ENCODE measurements at places on chromosomes 7 and 10.

DNA sequence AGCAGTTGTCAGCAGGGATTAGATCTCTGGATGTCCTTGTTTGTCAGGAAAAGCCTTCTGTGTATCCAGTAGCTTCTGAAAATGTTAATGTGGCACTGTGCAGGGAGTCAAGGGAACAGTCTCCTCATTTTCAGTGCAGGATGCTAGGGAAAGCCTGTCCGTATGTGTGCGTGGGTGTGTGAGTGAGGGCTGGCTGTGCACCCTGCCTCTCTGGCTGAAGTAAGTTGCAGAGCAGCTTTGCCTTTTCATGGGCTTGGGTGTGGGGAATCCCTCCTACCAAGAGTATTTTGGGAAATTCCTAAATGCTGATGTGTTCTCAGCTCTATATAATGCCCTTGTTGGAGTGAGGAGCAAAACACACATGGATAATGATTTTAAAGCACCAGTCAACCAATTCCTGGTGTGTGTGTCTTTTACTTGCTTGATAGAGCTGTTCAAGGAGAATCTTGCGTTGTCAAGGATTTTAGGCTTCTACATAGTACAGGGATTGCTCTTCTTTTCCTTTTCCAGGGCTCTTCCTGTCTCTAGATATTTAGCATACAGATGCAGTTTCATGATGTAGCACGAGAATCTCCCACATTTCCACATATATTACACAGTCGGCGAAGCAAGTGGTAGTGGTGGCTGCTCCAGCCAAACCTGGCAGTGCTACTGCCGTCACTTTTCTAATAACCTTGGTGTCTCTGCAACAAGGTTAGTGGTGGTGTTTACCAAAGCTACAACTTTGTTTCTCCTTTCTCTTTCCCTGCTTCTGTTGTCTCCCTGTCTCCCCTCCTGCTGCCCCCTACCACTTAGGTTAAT, 92.8 kb downstream of the MCU start:
- no peak for DNase-seq

- no peak for DNase-seq
Observed at GRCh38 chr10:133163889-133164815, 4.1 kb downstream of the KNDC1 start.

GRCh38 chr10:30897048-30897447, 134.6 kb downstream of the ZNF438 start:
- no peak for DNase-seq

- no peak for DNase-seq
Observed at GRCh38 chr7:34751725-34752643, 94.0 kb downstream of the NPSR1 start.

GRCh38 chr10:63430091-63430998, 35.4 kb downstream of the JMJD1C start:
- no peak for DNase-seq

DNA sequence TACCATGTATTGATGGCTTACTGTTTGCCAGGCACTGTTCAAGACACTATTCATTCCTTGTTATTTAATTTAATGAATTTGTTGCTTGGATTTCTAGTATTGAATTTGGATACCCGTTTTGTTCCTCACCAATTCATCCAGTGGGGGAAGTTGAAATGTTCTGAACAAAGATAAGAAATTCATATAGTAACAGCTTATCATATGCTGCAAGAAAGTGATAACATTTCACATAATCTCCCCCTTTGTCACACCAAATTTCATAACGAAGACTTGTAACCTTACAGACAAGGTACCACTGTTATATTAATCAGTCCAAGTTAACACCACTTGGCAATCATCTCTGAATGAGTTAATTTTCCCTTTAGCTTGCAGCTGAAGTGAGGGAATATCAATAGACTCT, 42.1 kb downstream of the SCIN start:
- DNase-seq = no peak

- no peak for DNase-seq
Observed at GRCh38 chr10:101875068-101875688, 31.6 kb upstream of the KCNIP2 start.

DNA sequence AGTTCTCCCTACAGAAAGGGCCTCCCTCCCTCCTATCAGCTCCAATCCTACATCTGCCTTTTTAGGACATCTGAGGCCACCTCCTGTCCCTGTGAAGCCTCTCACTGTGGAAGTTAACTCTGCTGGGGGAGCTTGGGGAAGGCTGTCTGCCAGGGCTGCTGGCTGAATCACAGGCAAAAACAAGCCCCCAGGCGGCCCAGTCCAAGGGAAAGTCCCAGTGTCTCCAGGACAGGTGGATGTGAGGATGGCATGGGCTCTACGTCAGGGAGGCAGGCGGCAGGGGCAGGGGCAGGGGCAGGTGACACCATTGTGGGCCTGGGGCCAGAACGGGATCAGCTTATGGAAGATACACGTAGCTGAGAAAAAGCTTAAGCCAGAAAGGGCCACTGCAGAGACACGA, 240.2 kb downstream of the MAD1L1 start:
- DNase-seq = no peak

- DNase-seq = no peak
Observed at GRCh38 chr10:131821378-131822012, 79.3 kb upstream of the PPP2R2D start.

DNA sequence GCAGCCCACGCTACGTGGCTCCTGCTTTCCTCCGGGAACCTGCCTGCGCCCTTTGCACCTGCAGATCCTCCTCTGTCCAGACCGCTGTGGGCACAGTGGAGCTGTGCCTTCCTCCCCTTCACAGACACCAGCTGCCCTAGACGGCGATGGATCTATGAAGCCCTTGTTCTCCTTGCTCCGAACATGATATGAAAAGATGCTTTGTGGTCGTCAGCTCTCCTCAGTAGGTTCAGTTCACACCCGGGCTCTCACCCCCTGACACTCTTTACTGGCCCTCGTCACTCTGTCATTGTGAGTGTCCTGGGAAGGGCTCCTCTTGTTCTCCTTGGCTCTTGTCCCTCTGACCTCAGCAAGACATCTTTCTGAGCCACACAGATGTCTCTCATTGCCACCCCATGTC, 4.2 kb downstream of the ZNF488 start:
- DNase-seq = no peak

GRCh38 chr10:80191589-80192270, 13.6 kb downstream of the ANXA11 start:
- DNase-seq = no peak

DNA sequence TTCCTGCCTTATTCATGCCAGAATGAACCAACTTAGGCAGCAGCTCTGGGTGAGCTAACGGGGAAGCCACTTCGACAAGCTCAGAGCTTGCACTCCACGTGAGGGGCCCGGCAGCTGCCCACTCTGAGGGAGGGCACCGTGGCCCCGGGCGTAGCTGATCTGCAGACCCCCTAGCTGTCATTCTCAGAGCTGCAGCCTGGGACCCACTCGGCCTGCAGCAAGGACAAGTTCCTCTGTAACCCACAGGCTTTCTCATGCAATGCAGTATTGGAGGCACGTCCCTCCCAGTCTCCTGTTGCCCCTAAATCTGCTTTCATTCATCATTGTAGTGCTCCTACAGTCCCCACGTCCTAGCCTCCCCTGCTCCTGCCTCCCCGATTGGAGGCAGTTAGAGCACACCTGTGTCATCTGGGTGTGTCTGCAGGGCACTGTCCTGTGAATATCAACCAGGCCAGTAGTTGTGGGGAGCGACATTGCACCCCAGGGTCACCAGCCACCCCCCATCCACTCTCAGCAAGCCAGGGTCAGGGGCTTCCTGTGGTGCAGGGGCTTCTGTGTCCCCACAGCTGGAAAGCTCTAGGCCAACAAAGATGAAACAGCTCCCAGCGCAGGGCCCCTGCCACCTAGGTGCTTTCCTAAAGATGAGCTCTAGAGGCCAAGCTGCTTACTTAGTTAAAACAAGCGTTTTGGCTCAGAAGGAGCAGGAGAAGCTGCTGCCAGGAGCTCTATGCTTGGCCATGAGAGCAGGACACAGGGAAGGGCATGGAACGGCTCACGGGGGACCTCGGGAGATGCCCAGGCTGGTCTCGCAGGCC, 333.6 kb downstream of the ADARB2 start:
- no peak for DNase-seq

- no peak for DNase-seq
Observed at GRCh38 chr7:116806046-116806944, 56.1 kb upstream of the CAPZA2 start.

- no peak for DNase-seq
Observed at GRCh38 chr10:45624724-45625123, 47.8 kb downstream of the ZFAND4 start.

DNA sequence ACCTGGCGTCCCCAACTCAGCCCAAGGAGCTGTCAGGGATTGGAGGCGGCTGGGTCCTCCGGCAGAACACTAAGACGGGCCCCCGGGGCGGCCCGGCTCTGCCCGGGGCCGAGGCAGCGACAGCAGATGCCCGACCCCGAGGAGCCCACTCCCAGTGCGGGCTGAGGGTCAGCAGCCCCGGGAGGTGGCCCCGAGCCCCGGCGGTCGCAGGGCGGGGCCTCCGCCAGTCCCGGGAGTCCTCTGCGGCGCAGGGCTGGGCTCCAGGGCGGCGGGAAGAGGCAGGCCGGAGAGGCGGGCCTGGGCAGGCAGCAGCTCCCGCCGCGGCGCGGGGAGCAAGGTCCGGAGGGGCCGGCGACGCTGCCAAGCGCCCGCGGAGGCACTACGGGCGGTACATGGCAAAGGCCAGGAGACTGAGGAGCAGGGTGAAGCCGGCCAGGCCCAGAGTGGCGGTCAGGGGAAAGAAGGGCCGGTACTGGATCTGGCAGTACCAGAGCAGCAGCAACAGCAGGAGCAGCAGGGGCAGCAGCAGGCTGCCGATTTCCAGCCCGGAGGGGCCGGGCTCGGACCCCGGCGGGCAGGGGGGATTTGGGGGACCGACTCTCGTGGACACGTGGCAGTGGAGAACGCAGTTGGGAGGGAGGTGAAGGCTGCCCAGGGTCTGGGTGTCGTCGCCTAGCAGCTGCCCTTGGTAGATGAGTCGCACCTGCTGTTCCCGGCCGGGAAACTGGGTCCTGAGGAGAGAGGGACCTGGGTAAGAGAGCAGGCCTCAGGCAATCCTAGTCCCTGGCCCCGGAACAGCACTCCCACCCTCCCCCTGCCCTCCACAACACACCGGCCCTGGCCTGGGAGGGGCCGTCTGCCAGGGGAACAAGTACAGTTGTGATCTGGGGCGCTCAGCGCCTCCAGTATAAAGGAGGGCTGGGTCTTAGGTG, 827 bp upstream of the FASTK start:
- DNase-seq = no peak

DNA sequence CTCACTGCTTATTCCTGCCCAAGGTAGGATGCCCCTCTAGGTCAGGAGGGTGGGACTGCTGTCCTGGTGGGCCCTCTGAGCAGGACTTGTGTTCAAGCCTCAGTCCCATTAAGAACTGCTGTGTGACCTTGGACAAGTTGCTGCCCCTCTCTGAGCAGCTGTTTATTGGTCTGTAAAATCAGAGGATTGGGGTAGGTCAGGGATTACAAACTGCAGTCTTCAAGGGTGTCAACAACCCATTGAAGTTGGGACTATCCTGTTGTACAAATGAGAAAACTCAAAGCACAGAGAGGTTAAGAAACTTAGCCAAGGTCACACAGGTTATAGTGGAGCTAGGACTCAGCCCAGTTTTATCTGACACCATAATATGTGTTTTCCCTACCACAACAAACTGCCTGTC, 55.3 kb downstream of the ZMIZ1 start:
- DNase-seq = no peak

GRCh38 chr7:35253710-35254495, at the start of gene TBX20:
Gene TBX20 (minus strand): TSS chr7:35254100. CDS start chr7:35253620, 480 bp downstream.
- DNase-seq = no peak

DNA sequence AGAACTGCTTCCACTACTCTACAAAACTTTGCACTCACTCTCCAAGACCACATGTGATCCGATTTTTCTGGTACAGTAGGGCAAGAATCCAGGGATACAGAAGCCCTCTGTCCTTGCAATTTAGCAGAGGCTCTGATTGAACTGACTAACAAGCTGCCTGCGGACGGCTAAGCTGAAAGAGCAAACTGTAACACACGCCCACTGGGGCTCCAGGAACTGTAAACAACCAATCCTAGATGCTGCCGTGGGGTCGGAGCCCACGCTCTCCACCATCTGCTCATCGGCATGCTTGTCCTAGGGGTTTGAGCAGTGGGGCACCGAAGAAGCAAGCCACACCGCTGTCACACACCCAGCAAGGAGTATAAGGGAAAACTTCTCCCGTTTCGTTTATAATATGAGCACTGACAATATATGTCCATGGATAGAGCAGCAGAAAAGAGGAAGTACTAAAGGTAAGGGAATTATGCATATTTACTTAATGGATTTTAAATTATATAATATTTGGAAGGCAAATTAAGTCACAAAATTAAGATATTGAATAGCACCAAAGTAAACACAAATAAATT, 634.4 kb upstream of the POT1 start:
- DNase-seq = no peak

DNA sequence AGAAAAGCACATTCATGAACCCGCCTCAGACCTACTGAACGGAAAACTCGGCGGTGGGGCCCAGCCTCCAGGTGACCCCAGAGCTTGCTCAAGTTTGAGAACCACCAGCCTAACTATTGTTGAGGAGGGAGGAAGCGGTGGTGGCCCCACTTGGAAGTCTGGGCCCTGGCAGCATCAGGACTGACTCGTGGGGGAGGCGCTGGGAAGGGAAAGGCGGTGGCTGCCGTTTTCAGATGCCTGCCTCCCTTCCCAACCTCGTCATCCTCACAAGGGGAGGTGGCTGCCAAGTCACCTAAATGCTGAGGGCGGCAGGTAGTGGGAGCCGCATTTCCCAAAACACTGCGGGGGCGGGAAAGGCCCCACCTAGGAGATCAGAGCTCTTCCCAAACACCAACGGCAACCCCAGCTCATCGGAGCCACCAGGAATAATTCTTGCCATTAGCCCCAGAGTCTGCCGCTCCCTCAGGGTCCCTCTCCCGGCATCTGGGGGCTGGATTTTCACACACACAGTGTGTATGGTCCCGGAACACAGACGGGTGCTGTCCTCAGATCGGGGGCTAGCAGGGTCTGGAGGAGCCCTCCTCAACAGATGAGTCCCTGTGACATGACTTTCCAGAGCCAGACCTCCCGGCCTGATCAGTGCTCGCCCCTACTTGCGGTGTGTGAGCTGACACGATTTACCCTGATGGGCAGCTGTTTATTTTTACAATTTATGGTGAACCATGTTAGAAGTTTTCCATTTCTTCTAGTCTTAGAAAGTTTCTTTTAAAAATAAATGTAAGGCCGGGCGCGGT, 31.3 kb downstream of the PRKAG2 start:
- no peak for DNase-seq

GRCh38 chr10:78626471-78626870, 442.3 kb upstream of the ZMIZ1 start:
- DNase-seq = no peak

DNA sequence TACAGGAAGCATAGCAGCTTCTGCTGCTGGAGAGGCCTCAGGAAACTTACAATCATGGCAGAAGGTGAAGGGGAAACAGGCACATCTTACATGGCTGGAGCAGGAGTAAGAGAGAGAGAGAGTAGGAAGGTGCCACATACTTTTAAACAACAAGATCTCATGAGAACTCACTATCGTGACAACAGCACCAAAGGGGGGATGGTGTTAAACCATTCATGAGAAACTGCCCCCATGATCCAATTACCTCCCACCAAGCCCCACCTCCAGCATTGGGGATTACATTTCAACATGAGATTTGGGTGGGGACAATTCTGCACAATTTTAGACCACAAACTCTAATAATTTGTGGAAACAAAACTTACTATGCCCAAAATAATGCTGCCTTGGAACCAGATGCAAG, 16.8 kb upstream of the ARMC3 start:
- DNase-seq = no peak

Data from T-helper 2 cell (primary cell).